ENCODE measurements at places on chromosomes 12 and 14.

- DNase-seq, result no peak
Observed at GRCh38 chr12:388012-388411, 1.1 kb downstream of the KDM5A start.

GRCh38 chr12:65280306-65280705, 1.8 kb downstream of the MSRB3 start:
- DNase-seq, result no peak

DNA sequence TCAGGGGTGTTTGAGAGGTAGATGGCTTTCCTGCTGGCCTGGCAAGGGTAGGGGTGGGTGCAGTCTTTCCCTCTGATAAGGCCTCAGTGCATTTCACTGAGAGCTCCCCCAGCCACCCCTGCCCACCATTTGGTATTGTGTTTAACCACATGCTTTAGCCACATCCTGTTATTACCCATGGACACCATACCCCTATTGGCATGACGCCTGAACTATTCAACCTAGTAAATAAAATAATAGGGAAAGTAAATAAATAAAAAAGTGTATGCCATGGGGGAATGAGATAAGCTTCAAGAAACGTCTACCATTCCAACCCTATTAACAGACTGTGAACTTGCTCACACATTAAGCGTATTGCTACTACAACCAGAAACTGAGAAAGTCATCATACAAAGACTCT, 7.6 kb upstream of the LGR5 start:
- DNase-seq, result no peak

GRCh38 chr14:65704437-65704836, 291.9 kb downstream of the FUT8 start:
- no peak for DNase-seq

- peak; percentile 52 for DNase-seq
Observed at GRCh38 chr14:94946244-94946643, 176.3 kb upstream of the GSC start.

GRCh38 chr12:108211157-108211556, 82.1 kb downstream of the WSCD2 start:
- no peak for DNase-seq

- DNase-seq, result no peak
Observed at GRCh38 chr12:10457760-10458159, 4.6 kb upstream of the KLRC1 start.

DNA sequence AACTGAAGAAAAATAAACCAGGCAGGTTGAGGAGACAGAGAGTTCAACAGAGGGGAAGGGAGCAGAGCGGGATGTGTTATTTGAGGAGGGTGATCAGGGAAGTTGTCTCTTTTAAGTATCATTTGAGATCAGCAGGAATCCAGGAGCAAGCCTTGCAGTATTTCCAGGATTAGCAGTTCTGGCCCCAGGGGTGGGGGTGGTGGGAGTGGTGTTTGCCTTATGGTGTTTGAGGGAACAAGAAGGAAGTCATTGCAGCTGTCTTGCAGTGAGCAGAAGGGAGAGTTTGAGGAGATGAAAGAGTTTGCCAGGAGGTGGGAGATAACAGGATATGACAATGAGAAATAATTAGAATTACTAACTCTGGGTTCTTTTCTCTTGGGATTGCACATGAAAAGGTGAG, 418.6 kb downstream of the NELL2 start:
- no peak for DNase-seq

GRCh38 chr12:55746174-55746912, 3.4 kb downstream of the GDF11 start:
- no peak for DNase-seq
